ENCODE measurements at places on chromosomes 12 and 14.

DNA sequence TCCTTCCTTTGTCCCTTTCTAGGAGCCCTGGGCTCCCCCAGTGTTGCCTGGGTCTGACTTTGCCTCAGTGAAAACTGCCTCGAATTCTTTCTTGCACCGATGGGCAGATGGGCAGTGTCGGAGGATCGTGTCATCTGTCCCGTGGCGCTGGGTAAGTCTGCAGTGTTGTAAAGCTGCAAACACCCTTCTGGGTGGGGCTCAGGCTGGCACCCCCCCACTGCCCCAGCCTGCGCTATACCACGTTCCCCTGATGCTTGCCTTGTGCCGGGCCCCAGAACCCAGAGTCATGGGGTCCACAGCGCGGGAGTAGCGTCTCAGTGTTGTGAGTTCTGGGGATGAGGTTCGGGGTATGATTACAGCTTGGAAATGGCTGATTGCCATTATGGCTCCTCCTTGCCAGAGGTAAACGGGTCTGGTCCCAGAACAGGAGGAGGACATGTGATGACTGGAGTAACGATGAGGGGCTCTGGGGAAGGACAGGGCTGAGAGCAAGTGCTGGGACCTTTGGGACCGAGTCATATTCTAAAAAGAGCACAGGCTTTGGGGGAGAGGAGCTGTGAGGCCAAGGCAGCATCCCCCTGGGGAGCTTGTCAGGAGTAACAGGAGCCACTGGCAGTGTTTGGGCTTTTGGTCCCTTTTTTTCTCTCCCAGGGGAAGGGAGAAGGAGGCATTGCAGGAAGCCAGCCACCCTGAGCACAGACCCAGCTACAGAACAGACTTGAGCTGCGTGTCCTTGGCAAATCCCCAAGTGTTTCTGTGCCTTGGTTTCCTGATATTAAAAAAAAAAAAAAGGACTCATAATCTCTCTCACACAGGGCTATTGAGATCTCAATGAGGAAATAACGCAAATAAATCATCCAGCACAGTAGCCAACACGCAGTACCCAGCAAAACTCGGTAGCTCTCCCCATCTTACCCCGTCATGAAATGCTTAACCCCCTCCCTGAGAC, 4.3 kb downstream of the RTL1 start:
- DNase-seq = no peak

DNA sequence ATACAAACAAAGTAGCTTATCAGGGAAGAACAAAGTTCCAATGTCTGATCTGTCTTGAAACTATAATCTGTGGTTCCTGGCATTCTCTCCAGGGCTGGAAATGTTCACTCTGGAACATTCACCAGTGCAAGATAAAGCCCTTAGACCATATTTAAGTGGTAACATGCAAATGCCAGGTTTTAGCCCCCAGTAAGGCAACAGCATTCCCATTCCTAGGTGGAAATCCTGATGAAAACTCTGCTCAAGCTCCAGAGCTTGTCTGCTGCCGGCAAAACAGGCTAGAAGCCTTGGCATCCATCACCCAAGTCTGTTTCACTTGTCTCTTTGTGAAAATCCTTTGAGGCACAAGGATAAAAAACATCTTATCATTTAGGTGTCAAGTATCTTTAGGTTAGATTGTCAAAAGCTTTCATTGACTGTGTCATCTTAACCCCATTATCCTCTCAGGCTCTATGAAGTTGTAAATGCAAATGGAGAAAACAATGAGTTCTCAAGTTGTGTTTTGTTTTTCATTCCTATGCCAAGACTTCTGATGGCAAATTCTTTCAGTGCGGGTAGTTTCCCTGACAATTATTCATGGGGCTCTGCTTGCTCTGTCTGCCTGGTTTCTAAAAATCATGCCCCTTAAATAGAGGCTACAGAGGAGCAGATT, 344.7 kb downstream of the NELL2 start:
- no peak for DNase-seq

DNA sequence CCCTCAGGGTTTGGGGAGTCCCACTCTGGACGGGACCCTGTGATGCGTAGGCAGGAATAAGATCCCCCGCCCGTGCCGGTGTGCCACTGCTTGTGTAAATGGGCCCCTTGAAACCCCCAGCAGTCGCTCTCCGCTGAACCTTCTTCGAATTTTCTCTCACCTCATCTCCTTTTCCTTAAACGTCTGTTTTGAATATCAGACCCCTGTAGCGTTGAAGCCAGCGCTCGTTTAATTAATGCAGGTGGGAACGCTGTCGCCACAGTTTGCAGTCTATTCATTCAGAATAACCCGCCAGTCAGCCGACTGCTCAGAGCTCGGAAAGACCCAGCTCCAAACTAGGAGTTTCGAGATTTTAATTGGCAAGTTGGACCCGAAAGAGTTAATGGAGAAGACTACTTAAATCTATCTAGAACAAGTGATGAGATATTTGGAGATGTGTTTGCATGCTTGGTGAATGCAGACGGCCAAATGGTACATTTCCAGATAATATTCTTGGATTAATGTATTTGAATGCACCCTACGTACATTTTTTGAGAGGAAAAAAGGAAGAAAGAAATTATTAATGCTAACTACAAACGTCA, 739 bp upstream of the PPP2R5E start:
- DNase-seq = no peak

GRCh38 chr12:97151481-97151880, 244.4 kb downstream of the NEDD1 start:
- DNase-seq = no peak

DNA sequence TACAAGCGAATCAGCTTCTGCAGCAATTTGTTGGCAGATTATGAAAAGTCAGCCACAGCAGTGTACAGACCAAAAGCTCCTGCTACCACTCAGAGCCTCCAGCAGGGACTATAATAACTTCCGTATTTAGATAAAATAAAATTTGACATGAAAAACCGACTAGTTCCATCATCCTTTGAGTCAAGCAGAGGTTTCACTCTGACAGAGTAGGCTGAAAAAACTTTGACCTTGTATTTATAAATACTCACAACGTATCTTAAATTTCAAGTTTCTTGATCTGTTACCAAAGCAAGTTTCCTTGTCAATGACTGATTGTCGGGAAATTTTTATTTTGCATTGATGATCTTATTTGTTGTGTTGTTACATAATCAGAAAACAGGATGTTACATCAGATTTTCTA, 283.4 kb downstream of the DAD1 start:
- no peak for DNase-seq

DNA sequence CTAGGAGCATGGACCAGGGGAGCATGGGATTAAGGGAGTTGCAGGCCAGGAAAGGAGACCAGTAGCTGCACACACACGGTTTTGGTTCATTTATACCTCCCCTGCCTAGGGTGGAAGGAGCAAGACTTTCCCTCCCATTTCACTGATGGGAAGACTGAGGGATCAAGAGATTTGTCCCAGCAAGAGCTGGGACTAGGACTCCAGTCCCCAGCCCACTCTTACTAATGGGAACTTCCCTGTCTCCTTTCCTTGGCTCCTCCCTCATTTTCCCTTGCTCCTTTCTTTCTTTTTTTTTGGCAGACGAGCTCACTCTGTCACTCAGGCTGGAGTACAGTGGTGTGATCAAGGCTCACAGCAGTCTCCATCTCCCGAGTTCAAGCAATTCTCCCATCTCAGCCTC, 13.0 kb downstream of the SCNN1A start:
- no peak for DNase-seq

DNA sequence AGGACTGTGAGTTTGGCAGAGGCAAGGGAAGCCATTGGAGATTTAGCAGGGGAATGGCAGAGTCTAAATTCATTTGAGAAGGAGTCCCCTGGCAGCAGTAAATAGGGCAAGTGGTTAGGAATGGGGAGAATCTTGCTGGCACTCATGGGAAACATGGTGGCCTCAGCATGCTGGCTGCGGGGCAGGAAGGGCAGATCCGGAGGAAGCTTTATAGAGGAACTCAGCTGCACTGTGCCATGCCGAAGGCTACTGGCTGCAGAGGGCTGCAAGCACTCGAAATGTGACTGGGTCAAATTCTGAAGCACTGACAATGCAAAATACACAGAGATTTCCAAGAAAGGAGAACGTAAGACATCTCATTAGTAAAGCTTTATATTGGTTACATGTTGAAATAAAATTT, 23.9 kb downstream of the CCNK start:
- DNase-seq = no peak

DNA sequence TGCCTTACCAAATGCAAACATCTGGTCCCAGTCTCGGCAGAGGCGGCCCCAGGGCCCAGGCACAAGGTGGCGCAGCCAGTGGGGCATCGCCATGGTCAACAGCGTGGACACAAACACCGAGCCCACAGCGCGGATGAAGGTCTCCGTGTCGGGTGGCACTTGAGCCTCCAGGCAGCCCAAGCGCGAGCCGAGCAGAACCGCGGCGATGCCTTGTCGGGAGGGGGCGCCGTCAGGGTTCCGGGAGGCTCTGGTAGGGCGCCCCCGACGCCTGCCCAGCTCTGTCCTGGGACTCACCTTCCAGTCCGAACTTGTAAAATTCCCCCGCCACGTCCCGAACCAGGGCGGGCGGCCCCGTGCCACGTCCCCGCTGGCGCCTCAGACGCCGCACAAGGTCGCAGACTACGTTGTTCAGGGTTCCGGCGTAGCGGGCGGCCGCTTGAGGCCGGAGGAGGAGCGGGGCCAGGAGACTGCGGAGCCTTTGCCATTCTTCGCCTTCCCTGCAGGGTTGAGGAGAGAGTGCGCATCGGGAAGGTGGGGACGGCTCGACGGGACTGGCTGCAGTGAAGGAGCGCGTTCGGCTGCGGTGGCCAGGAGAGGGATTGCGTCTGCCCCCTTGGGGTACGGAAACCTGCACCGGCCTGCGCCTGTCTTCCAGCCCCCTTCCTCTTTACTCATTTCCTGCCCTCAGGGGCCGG, 1.7 kb downstream of the CYP27B1 start:
- DNase-seq = no peak

DNA sequence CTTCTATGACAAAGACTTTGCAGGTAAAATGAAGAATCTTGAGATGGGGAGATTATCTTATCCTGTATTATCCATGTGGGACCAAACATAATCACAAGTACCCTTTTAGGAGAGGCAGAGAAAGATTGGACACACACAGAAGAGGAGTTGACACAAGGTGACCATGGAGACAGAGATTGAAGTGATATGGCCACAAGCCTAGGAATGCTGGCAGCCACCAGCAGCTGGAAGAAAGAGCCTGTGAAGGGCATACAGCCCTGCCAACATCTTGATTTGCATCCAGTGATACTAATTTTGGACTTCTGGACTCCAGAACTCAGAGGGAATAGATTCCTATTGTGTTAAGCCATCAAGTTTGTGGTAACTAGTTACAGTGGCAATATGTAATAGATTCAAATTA, 78.1 kb downstream of the RPS29 start:
- no peak for DNase-seq

DNA sequence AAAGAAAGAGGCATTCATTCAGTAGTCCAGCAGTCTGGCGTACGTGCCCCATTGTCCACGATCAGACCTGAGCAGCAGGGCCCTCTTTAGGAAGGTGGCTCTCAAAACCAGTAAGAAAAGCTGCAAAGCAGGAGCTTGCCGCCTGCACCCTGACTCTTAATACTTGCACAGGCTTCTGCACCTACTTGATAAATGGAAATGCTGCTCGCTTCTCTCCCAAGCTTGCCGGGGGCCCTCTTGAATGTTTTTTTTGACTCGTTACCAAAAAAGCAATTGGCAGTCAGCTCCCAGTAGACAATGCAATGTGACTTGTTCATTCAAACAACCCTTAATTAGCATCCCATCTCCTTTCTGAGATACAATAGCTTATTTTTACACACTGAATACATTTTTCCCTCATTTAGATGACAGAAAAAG, 27.2 kb upstream of the PTPRB start:
- DNase-seq = no peak

- peak; percentile 37 for DNase-seq
Measured at GRCh38 chr14:105093431-105094192, 28.4 kb upstream of the GPR132 start.

DNA sequence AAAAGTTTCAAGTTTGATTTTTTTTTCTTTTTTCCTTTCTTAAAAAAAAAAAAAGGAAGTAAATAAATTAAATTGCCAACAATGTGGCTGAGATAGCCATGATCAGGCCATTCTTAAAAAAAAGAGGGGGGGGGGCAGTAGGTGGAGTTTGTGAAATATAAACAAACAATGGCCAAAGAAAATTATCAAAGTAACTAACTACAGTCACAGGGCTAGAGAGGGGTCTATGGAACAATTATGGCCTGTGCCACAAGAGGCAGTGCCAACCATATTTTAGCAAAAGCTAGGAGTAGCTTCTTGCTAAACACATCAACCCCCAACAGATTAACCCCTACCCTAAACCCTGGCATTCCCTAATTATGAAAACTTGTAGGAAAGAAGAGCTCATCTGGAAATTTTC, 16.2 kb upstream of the SMARCC2 start:
- no peak for DNase-seq

GRCh38 chr12:92492995-92493394, 209.8 kb upstream of the PLEKHG7 start:
- no peak for DNase-seq

- no peak for DNase-seq
Measured at GRCh38 chr12:129779033-129779432, 124.8 kb downstream of the TMEM132D start.

GRCh38 chr14:53630336-53630735, 326.3 kb downstream of the BMP4 start:
- DNase-seq = no peak

GRCh38 chr12:112714166-112714710, 77.3 kb upstream of the RPH3A start:
- DNase-seq = no peak

- DNase-seq = no peak
Measured at GRCh38 chr12:82504409-82504808, 146.1 kb downstream of the METTL25 start.

DNA sequence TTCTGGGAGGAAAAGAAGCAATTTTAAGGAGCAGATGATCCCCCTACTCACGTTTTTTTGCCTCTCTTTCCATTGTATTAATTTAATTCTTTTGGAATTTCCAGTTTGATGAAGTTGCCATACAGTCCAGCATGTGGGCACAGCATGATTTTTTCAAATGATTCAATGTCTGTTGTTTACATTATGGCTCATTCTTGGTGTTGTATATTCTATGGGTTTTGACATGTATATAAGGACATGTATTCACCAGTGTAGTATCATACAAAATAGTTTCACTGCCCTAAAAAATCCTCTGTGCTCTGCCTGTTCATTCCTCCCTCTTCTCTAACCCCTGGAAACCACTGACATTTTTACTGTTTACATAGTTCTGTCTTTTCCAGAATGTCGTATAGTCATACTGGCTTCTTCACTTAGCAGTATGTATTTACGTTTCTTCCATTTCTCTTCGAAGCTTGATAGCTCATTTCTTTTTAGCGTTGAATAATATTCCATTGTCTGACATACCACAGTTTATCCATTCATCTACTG, 13.3 kb upstream of the KLHDC2 start:
- no peak for DNase-seq

- no peak for DNase-seq
Measured at GRCh38 chr14:51616256-51616655, 35.5 kb upstream of the FRMD6 start.

- no peak for DNase-seq
Measured at GRCh38 chr14:77541905-77542304, 43.3 kb upstream of the ISM2 start.

- DNase-seq = no peak
Measured at GRCh38 chr12:89494411-89495231, 30.0 kb downstream of the GALNT4 start.

GRCh38 chr12:66669541-66669940, 9.3 kb downstream of the GRIP1 start:
- no peak for DNase-seq

All from Jurkat, Clone E6-1 (cell line).